ENCODE measurements at places on chromosomes 6 and 20. TPM values are rescaled to one million over a fixed set of nuclear protein-coding genes. Genes with fewer than 3 reads are reported as not detected.

GRCh38 chr6:68741501-68742386 is 106.7 kb downstream of the ADGRB3 start:
- H3K36me3 ChIP-seq: no peaks in the 10 kb centered on the region
- DNase-seq: no peak
- no peak overlapping the region for H3K27ac ChIP-seq
- H3K27me3 ChIP-seq: no peaks in the 10 kb centered on the region
- no peaks in the 10 kb centered on the region for H3K4me1 ChIP-seq

The RFX6 gene
- total RNA-seq: not detected

DNA sequence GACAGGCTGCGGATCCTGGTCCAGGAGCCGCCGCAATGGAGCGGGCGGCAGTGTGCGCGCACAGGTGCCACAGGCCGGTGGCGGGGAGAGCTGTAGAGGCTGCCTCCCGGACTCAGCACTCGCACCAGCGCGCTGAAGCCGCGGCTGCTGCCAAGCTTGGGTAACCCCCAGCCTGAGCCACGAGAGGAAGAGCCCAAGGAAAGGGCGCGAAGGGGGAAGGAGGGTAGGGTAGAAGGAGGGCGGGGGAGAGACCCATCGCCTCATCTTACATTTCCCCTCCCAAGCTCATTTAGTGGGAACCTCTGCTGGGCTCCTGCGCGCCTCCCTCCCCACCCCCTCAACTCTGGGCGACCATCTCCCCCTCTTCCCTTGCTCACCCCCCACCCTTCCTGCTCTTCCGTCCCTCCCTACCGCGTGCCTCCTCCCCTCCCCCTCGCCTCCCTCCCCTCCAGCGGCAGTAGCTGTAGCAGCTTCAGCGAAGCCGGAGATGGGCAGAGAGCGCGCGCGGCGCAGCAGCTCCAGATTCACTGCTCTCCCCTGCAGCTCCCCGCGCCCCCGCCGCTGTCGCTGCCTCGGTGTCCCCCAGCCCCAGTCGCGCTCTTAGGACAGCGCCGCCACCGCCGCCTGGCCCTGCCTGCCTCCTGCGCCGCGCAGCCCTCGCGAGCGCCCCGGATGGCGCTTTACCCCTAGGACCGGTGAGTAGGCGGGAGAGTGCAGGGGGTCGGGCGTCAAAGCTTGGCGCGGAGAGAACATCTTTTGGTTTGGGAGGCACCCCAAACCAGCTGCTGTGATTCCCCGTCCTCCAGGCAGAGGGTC is at the start of gene FUT9:
TSS of gene FUT9 (plus strand) at position 457 of the 816 bp plus-strand sequence. CDS start 187,182 bp downstream, outside the sequence.
- no peak within 1 kb of the TSS for H3K27ac ChIP-seq
- no peaks in the 10 kb centered on the region for H3K4me1 ChIP-seq
- no peaks in the 10 kb centered on the region for H3K36me3 ChIP-seq
- no peak for DNase-seq

- DNase-seq: no peak
- H3K4me1 ChIP-seq: peaks cover 12% of the 10 kb centered on the region
- H3K27me3 ChIP-seq: no peaks in the 10 kb centered on the region
- H3K36me3 ChIP-seq: no peaks in the 10 kb centered on the region
- H3K27ac ChIP-seq: no peak overlapping the region
- no peak overlapping the region for H3K4me3 ChIP-seq
These were observed 141.3 kb downstream of the PREX1 start for GRCh38 chr20:48686238-48687116.

The ZNF133 gene
- total RNA-seq: 9.5 TPM

GRCh38 chr20:58668901-58669286 is 17.8 kb downstream of the STX16 start:
- H3K27me3 ChIP-seq: no peaks in the 10 kb centered on the region
- no peak overlapping the region for H3K4me3 ChIP-seq
